Pons (tissue), 1 donor: ENCODE measurements at places on chromosomes 13 and 19.
A peak's percentile ranks its signal among the peaks of the same experiment; 100 is the strongest.

- no peak for DNase-seq
These were observed at the start of gene GJA3 for GRCh38 chr13:20160306-20161274. Gene GJA3, minus strand, starts transcription at chr13:20161052. Its CDS starts 17,764 bp downstream, at chr13:20143288.

- DNase-seq: peak; percentile 72
These were observed 1.5 kb upstream of the MYADM start for GRCh38 chr19:53865918-53866864.

DNA sequence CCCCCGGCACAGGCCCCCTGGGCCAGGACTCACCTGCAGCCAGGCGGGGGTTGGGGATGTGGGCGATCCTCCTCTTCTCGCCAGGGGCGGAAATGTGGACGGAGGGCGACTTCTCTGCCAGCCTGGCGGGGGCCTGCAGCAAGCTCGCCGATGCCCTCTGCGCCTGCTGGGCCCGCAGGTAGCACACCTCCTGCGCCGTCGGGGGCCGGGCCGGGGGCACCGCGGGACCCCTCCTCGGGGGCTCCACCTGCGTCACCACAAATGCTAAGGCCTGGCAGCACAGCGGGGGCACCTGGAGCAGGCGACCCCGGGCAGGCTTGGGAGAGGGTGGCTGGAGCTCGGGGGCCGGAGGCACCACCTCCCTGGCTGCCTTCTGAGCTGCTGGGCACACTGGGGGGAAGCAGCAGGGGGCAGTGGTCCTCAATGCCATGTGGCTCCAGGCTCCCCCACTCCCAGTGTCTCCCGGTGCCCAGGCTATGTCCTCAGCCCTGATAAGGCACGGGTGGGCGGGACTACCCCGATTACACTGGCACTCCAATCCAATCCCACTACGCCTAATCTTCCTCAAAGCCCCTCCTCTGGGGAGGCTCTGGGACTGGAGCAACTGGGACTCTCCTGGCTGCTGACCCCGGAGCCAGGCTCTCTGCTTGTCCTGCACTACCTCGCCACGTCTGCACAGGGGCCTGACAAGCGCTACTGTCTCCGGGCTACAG is 11.6 kb upstream of the ATP8B3 start:
- no peak for DNase-seq

DNA sequence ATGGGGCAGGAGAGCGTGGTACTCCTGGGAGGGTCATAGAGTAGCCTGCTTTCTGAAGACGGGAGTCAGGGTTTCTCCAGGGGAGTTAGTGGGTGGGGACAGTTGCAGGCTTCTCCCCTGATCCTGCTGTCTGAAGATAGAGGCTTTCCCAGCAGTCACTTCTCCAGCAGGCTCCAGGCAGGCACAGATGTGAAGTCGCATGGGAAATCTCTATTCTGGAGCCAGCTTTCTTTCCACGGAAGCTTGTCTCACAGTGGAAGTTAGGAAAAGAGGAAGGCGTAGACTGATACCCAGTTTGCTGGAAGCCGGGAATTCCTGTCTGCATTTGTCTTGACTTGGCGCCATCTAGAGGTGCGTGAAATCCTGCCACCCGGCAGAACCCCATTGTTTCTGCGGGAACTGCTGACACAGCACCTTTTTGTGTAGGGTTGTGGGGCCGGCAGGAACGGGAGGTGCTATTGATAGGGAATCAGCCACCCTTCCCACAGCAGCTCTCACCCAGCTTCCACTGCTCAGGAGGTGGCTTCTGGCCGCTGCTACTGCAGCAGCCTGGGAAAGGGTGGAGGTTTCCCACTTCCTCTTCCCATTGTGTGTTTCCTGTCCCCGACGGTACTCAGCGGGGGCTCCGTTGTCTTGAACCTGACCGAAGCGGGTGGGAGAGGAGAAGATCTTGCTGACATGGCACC is 28.5 kb upstream of the NPAS1 start:
- peak; percentile 94 for DNase-seq

GRCh38 chr19:54803410-54803809 is at the start of gene KIR2DL4:
Gene KIR2DL4, plus strand, starts transcription at chr19:54803610. Its CDS starts 42 bp downstream, at chr19:54803652.
- DNase-seq: no peak

DNA sequence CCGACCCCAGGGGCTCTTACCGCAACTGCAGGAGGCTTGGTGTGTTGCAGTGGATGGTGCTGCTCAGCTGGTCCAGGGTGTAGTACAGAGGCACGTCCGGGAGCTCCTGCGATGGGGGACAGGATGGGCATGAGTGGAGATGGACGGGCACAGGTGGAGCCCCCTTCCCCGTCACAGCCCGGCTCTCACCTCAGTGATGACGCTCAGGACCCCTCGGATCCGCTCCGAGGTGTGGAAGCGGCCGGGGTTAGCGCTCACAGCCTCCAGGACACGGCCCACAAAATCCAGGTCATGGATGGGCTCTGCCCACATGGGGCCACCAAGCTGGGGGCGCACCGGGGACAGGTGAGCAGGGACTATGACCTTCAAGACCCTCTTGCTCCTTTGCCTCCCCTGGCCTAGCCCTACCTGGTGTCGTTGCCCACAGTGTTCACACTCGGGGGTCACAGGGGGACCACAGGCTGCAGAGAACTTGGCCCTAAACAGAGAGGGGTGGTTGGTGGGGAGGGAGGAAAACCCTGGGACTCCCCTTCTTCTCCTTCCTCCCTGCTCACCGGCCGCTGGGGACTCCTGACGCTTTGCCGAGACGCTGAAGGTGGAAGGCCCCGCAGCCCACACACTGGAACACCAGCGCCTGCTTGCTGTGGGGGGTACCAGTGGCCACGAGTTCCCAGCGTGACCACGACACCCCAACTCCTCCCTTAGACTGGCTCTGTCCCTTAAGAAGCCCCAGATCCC is 6.9 kb upstream of the LYL1 start:
- DNase-seq: no peak

- no peak for DNase-seq
These were observed 10.9 kb downstream of the GARRE1 start for GRCh38 chr19:34265221-34265650.

- no peak for DNase-seq
These were observed 223.9 kb downstream of the SHISA2 start for GRCh38 chr13:25827831-25828465.

DNA sequence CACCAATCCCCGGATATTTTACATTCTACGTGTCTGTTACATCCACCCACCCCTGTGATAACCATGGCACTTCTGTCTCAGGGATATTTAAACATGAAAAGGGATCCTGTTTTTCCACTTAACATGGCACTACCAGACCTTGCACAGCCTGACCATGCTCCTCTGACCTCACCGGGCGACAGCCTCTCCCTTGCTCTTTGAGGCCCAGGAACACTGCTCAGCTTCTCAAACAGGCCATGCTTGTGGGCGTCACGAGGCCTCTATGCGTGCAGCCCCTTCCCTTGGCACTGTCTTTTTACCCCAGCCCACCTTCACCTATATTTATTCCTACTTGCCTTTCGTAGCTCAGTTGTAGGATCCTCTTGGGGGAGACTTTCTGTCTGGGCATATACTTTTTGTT is 385.6 kb downstream of the UQCRFS1 start:
- DNase-seq: no peak

DNA sequence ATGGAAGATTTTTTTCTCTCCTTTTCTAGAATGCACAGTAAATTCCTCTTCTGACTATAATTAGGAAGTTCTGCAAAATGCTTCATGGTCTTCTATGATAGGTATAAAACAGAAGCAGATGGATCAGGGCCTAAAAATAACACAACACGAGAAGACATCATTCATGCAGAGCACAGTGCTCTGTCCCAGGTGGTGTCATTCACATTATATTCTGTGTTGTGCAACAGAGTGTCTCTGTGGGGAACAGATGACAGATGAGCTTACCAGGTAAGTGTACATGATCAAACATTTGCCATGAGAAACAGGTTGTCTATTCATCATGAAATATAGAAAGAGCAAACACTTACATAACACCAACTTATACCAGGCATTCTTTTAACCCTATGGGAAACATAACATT is 288.3 kb downstream of the KCTD12 start:
- DNase-seq: no peak

GRCh38 chr19:40604647-40605215 is 3.6 kb downstream of the LTBP4 start:
- DNase-seq: no peak

GRCh38 chr19:18107235-18107634 is 9.7 kb downstream of the MAST3 start:
- no peak for DNase-seq

- no peak for DNase-seq
These were observed 3.0 kb upstream of the INSL3 start for GRCh38 chr19:17824339-17824738.

DNA sequence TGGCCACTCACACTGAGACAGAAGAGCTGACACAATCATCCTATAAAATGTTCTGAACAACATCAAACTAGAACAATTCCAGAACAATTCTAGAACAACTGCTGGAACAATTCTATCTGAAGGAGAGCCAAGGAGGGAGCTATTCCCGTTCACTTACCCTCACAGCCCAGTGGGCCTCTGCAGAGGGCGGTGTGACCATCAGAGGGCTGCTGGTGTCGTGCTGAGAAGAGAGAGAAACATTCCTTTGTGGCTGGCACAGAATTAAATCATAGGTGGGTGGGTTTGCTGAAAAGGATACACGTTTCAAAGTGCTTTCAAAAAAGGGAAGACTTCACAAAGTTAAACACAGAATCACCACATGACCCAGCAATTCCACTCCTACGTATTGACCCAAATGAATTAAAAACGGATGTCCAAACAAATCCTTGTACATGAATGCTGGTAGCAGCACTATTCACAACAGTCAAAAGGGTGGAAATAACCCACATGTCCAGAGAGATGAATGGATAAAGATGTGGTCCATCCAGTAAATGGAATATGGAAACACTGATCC is 34.9 kb downstream of the EPS15L1 start:
- DNase-seq: no peak

- no peak for DNase-seq
These were observed 27.0 kb downstream of the ZNF20 start for GRCh38 chr19:12113121-12113520.

DNA sequence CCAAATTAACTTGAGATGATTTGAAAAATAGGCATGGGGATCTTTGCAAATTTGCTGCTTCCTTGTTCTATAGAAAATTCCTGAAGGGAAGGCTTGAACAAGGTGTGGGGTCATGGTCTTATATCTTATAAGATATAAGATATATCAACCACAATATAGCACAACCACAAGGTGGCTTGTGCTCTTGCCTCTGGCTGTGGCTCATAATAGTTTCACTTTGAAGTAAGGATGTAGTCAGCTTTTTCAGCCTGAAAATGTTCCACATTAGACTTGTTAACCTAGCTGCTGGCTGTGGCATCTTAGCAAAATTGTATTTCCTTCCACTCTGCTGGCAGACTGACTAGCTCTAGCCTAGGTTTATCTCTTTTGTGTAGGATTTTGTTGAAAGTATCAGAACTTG is 169.7 kb downstream of the KLF5 start:
- no peak for DNase-seq

DNA sequence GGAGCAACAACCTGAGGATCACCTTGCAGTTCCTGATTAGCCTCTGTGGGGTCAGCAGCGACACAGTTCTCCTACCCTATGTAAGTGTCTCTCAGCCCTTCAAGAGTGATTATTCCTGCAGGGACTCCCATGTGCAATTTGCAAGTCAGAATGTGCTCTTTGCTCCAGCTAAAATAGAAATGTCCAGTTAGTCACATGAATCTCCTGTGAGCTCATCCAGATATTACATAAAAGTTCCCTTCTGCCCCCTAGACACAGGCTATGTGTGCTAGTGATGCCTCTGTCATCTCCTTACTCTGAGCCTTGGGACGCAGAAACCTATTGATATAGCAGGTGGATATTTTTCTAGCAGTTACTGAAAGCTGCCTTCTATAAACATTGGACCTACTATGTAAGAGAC is 105.5 kb downstream of the ZAR1L start:
- DNase-seq: no peak

DNA sequence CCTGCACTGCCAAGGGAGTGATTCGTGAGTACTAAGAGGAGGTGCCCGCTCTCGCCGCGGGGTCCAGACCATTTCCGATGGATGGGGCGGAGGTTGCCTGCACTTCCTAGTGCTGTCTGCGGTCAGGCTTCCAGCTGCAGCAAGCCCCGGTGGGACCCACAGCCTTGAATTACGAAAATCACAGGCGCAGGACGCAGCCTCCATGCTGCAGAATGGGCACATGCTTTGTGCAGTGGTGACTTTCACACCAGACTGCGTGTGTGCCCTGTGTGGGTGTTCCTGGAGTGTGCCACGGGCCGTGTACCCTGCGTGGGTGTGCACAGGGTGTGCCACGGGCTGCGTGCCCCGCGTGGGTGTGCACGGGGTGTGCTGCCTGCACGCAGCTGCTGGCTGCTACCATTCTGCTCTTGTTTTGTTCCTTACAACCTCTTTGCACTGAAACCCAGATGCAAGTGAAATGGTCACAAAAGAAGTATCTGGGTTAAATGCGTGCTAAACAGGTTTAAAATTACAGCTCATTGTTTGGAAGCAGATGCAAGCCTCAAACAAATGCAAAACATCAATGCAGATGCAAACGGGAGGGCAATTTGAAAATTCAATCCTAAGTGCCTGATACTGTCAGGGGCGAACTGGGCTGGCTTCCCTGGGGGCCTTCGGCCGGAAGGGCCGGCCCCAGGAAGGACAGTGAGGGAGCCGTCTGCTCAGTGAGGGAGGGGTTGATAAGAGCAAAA is 221.2 kb upstream of the SOX1 start:
- DNase-seq: no peak
